Memory B cell (primary cell): ENCODE measurements at places on chromosomes 12 and 14.

DNA sequence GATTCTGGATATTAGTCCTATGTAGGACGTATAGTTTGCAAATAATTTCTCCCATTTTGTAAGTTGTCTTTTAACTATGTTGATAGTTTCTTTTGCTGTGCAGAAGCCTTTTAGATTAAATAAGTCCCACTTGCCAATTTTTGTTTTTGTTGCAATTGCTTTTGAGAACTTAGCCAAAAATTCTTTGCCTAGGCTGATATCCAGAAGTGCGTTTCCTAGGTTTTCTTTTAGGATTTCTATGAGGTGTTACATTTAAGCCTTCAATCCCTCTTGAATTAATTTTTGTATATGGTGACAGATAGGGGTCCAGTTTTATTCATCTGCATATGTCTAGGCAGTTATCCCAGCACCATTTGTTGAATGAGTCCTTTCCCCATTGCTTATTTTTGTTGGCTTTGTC is 264.4 kb upstream of the OR4E1 start:
- DNase-seq: no peak

GRCh38 chr14:68471029-68471963 is 321.6 kb downstream of the ZFP36L1 start:
- DNase-seq: peak; percentile 27

GRCh38 chr14:70897464-70897863 is 9.8 kb upstream of the PCNX1 start:
- DNase-seq: no peak

DNA sequence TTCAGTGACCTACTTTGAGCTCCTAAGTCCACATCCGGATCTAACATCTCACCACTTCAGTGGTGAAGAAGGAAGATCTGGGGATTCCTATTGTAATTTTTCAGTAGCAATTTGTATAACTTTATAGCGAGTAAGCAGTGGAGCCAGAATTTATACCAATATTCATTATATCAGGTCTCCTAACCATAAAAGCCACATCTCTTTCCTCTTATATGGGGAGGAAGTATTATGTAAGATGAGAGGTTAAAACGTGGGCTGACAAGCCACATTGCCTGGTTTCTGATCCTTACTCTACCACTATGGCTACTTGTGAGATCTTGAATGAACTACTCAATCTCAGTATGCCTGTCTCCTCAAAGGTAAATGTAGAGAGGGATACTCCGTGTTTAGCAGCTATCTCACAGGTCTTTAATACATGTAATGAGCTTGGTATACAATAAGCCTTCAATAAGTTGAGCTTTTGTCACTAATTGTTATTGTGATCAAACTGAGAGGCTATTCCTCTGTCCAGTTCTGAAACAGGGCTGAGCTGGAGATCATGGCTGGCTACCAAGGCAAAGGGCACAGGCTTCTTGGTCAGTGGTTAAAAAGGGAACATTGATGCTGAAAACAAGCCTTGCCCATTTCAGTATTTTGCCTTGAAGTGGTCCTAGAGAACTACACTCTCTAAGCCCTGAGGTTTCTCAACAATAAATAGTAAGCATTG is 3.3 kb upstream of the TMEM117 start:
- no peak for DNase-seq
